ENCODE measurements at places on chromosomes 4 and X.
A peak's percentile ranks its signal among the peaks of the same experiment; 100 is the strongest.

GRCh38 chr4:68912807-68913206, 38.8 kb downstream of the UGT2A3 start:
- no peak for DNase-seq

DNA sequence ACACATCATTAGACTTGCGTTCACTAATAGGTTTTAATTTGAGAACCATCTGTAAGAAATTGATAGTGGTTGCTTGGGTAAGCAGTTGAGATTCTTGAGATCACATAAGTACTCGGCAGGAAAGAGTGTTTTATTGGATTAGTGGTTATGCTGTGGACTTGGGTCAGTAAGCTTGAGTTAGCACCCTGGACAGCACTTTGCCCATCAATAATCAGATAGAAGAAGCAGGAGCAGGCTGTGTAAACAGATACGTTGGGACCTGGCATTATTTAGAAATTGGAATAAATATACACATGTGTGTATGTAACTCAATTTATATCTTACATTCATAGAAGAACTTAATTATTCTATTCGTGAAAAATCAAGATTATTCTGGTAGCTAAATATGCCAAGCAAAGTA, 357.5 kb upstream of the SMIM31 start:
- no peak for DNase-seq

DNA sequence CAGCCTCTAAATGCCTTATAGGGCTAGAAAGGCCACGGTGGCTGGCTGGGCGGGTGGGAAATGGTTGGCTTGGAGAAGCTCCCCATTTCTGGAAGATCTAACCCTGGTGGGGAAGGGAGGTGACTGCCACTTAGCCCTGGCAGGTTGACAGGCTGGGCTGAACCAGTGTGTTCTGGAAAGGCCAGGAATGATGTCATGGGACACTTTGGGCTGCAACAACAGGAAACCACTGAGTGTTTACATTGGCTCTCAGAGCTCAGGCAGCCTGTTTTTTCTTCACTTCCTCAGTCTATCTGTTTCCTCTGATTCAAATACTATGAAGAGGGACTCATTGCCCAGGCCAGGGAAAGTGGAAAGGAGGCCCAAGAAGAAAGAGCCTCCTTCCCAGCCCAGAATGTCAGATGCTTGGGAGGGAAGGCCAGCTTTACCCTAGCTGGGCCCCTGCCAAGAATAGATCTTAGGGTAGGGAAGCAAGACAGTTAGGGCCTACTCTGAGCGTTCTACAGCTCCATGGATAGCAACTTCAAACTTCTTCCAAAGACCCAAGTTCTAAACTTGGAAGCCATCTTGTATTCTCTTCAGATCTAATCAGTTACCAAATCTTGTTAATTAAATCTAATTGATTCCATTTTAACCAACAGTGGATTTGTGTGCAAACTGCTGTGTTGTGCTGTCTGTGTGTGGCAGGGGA, 65.8 kb upstream of the MSN start:
- peak; percentile 74 for DNase-seq

- DNase-seq: no peak
Measured at GRCh38 chr4:112855058-112855457, 194.4 kb upstream of the ANK2 start.

- DNase-seq: peak; percentile 100
Measured at GRCh38 chr4:53688186-53688790, 97.0 kb upstream of the LNX1 start.

DNA sequence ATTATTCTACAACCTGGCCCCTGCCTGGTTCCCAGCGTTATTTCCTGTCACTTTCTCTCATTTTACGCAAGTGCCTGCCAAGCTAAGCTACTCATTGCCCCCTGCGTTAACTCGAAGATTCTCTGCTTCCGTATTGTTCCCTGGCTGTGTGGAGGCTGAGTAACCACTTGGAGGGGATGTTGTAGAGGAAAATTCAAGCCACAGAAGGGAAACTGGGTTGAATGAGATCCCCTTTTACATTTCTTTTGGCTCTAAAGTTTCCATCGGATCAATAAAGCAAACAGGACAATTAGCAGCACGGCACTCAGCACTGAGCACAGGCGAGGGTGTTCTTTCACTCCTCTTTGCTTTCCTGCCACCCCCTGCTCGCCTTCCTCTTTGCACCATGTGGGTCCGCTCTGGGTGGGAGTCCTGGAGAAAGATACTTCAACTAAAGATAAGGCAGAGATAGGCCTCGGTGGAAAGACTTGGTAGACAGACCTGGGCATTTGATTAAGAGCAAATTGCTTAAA, 4.2 kb upstream of the TMSB4X start:
- DNase-seq: peak; percentile 65

GRCh38 chrX:49309401-49309981, 6.0 kb downstream of the GAGE10 start:
- peak; percentile 31 for DNase-seq

DNA sequence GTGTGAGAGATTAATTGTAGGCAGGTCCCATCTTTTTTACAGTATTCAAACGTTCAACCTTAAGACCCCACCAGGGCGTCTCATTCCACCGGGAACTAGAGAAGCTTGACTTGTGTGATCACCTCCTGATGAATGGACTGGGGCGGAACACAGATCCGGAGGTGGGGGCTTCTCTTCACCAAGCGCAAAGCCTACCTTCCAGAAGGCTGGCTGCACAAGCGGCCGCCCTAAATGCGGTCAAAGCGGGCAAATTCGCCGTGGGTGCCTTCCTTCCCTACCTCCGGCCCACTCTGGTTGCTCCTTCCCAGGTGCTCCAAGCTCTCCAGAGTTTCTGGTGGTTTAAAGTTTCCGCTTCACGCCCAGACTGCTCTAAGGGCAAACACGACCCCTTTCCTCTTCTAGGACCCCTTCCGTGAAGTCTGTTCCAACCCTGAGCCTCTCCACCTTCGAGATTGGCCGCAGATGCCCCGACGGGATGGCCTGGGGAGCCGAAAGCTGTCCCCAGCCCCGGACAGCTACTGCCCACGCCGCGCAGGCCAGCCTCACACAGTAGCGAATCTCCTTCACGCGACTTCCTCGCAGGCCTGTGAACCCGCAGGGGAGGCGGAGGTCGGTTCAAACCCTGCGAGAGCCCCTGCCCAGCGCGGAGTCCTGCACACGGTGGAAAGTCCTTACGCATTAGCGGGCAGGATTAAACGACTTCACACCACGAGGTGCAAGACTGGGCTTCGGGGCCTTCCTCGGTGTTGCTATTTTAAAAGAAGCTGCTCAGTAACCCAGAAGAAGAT, 1.6 kb upstream of the WWC2 start:
- no peak for DNase-seq

DNA sequence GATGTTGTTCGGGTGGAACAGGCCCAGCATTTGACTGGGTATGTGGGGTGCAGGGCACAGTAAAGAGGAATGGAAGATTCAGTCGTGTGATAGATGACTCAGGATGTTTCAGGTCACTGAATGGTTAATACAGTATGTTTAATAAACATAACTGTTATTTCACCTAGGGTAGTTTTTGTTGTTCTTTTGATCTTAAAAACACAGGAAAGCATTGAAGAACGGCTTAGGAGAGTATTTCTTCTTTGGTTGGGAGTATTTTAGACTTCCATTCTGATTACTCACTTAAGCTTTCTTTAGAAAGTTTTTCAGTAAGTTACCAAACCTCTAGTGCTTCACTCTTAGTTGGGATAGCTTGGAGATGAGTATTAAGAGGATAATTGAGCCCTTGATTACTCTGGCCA, 62.3 kb downstream of the STAG2 start:
- no peak for DNase-seq

DNA sequence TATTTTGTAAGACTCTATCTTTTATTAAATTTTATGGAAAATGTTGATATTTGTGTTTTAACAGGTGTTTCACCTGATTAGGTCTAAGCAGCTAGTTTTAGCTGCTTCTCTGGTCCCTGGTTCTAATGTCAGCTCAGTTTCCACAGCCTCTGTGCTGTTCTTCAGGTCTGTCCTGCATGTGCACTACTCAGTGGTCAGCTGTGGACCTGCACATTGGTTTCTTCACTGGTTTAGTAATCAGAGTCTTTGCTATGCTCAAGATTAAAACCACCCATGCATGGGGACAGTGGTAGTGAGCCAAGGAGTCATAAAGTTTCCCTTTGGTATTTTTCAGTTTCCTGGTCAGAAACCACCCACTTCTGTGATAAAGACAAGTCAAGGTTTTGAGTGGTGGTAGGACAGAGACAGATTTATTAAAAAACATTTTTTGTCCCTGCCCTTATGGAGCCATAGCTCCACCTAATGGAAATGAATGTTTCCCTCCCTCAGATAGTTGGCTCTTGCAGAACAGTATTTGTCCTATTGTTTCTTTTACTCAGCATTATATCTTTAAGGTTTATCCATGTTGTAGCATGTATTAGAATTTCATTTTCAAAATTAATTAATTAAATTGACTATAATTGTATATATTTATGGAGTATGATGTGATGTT, 36.8 kb upstream of the VBP1 start:
- DNase-seq: no peak

DNA sequence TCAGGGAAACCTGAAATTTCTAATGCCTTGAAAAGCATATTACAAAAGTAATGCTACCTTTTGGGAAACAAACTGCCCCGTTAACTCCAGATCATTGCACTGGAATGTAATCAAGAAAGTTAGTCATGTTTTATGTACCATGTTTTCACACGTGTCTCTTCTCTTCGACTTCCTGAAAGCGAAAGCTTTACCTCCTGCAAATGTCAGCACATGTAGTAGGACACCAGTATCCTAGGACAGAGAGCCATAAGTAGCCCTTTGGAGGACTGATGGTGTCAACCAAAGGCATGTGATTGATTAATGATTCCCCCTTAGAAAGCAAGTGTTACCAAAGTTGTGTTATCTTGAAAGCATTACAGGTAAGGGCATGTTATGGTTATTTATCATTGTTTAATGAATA, 8.8 kb upstream of the MND1 start:
- peak; percentile 9 for DNase-seq

DNA sequence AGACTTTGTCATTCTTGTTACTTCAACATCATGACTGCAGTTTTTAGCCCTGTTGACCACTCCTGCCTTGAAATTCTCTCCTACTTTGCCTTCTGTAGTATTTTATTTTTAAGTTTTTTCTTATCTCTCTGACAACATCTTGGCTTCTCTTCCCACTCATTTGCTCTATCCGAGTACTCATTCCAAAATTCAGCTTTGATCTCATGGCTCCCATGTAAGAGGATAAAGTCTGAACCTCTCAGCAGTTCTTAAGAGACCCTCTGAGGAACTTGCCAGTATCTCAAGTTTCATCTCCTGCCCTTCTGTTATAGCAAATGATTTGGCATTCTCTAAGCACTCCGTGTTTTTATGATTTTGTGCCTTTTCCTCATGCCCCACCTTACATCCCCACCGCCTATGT, 67.7 kb downstream of the GALNT7 start:
- no peak for DNase-seq

GRCh38 chrX:155857561-155857960, 23.6 kb upstream of the VAMP7 start:
- no peak for DNase-seq

GRCh38 chr4:83082777-83083176, 31.8 kb downstream of the PLAC8 start:
- no peak for DNase-seq

DNA sequence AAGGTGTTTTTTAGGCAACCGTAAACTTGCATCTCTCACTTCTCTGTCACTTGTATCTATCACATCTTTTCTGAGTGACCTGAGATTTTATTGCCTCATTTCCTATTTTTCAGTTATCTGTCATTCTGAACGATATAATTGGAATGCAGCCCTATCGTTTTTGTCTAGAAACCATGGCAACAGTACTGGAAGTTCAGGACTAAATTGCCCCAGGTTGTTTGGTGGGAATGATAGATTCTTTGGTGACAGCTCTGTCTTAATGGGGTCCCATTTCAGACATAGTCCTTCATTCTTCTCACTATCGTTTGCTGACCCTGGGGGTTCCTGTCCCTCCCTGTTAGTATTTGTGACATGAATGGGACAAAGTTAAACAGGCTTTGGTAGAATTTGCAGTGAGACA, 267.7 kb upstream of the GALNT7 start:
- DNase-seq: no peak

DNA sequence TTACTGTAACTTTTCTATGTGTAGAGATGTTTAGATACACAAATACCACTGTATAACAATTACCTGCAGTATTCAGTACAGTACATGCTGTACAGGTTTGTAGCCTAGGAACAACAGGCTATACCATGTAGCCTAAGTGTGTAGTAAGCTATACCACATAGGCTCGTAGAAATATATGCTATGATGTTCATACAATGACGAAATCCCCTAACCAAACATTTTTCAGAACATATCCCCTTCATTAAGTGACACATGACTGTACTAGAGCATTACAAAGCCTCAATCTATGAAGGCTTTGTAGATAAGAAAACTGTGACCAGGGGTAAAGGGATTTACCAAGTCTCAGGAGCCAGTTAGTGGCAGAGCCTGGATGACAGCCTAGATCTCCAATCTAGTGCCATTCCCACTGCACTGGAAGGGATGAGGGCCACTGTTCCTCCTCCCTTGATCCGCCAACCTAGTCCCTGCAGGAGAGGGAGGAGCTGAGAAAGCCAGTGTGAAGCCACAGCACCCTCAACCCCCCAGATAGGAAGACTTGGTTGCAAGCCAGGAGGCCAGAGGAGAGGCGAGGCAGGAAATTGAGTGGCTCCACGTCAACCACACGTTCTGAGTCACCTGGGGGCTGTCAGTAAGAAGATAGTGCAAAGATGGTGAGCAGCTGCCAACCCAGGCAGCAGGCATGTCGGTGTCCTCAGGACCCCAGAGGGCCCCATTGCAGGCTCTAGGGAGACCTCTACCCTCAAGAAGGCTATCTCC, 227.7 kb downstream of the BCOR start:
- peak; percentile 69 for DNase-seq

GRCh38 chr4:152021788-152022438, 261.1 kb upstream of the GATB start:
- DNase-seq: no peak

DNA sequence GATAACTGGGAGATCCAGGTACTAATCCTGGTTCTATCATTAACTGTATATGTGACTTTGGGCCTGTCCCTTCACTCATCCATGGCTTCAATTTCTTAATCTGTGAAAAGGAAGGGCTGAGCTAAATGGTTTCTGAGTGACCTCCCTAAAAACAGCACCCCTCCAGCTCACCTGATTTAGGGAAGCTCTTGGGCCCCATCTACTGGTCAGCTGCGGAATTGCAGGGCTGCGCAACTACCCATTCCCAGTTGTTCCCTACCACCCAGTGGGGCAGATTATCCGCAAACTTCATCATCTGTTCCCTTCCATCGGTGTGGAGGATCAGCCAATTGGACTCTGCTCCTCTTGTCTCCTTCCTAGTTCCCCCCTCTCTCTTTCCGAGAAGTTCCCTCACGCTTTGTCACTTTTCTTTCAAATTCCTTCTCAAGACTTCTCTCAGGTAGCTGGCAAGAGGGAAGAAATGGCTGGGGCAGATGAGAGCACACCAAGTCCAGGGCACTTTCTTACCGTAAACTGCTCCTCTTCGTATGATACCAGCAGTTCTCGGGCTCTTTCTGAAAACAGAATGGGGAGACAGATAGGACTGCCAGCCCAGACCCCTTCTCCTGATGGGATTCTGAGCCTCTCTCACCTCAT, 5.8 kb downstream of the LAS1L start:
- peak; percentile 4 for DNase-seq

All from fibroblast of upper back skin (primary cell).